ENCODE measurements at places on chromosomes 5 and 9.

- DNase-seq: no peak
Measured at GRCh38 chr9:95438561-95439357, 78.0 kb downstream of the PTCH1 start.

DNA sequence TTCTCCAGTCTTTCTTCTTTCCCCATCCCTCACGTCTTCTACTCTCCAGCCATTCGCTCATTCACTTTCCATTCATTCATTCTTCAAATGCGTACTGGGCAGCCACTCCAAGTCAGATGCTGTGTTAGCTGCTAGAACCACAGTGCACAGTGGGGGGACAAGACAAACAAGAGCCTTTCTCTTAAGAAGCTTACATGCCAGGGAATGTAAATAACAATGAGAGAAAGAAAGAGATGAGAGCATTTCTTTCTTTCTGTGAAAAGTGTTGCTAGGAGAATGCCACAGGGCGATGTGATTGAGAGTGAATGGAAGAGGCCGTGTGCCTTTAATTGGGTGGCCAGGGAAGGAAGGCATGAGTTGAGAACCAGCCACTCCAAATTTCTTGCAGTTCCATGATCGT is 46.3 kb upstream of the SMIM23 start:
- no peak for DNase-seq

GRCh38 chr9:133794016-133794760 is 56.0 kb upstream of the SARDH start:
- DNase-seq: no peak

- no peak for DNase-seq
Measured at GRCh38 chr9:7560669-7561305, 238.8 kb downstream of the DMAC1 start.

GRCh38 chr5:66828548-66829357 is 232.6 kb downstream of the MAST4 start:
- DNase-seq: no peak

GRCh38 chr5:174188295-174188694 is 142.8 kb downstream of the NSG2 start:
- DNase-seq: no peak

DNA sequence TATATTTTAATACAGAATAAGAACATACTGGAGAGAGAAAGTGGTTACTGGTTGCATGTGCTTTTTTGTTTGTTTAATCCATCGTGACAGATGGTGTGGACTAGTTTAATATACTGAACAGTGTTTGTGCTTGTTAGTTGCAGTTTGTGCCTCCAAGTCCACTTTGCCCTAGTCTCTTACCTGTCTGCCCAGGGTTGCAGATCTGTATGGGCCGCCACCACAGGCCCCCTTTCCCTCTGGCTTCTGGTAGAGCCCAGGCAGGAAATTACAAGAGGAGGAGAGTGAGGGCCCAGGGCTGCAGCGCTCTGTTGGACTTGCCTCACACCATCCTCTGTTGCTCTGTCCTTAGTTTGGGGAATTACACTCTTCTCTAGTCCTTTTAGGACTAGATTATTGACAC is 166.4 kb downstream of the KDM4C start:
- DNase-seq: no peak

DNA sequence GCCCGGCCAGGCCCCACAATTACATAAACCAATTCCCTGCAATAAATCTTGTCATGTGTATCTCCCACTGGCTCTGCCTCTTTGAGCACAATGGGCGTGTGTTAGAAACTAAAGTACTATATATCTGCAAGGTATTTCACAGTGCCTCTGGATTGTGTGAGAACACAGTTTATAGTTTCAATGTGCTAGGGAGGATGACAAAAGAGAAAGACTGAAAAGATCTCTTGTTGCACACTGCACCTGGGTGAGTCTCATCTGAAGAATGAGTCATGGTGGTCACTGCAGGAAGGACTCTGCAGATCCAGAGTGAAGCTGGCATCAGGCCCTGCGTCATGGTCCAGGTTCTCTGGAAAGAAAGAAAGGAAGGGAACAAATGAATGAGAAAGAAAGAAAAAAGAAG is 20.7 kb upstream of the CTSV start:
- no peak for DNase-seq

DNA sequence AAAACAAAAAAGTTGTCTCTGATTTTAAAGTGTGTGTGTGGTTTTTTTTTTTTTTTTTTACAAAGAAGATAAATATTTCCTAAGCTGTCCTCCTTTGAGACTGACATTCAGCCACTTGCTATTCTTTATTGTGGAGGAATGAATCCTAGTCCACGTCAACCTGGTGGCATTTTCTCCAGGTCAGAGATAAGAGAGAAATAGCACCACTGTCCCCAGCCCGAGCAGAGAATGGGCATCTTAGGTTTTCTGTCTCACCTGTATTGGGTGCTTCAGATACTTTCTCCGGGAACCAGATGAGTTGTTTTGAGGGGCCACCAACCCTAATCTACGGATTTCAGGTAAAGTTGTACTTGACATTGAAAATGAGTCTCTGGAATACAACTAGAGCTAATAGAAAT is 1.4 kb downstream of the ITGA2 start:
- DNase-seq: no peak

- DNase-seq: no peak
Measured at GRCh38 chr9:133852431-133852830, 114.3 kb upstream of the SARDH start.

- DNase-seq: no peak
Measured at GRCh38 chr5:133870661-133871060, 97.8 kb downstream of the C5orf15 start.

DNA sequence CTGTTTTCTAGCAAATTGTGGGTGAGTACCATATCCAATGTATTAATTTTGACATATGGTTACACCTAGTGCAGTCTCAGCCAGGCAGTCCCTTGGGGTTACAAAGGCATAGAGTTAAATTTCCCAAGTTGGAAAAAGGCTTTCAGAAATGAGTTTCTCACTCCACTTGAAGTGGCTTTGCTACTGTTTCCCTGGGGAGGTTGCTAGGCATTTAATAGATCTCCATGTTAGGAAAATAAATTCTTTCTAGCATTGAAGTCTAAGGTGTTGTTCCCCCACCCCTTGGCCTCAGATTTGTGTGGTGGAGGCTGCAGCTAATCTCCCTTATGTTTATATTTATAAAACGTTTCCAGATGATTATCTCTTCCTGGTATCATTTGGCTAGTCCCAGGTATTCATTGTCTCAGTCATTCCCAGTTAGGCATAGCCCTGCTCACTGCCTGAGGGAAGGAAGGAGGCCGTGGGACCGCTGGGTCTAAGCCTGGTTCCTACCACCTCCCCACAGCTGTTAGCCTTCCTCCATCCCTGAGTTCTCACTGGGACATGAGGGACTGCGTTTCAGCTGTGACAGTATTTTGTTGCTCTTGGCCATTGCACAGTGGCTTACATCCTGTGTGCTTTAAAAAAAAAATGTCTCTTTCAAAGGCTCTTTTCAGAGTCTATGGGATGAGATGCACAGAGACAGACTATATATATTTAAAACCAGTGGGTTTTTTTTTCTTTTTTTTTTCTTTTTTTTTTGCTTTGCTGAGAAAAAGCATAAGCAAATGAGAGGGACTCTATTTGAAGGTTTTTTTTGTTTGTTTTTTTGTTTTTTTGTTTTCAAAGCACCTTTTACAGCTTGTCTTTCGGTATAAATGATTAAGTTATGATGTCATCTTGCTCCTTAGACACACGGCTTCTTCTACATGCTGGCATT is 121.5 kb downstream of the MAST4 start:
- DNase-seq: no peak

- no peak for DNase-seq
Measured at GRCh38 chr5:95406426-95407090, 15.4 kb downstream of the FAM81B start.

- DNase-seq: no peak
Measured at GRCh38 chr5:104265531-104266140, 703.0 kb upstream of the NUDT12 start.

- no peak for DNase-seq
Measured at GRCh38 chr5:74655716-74656115, 15.2 kb upstream of the ENC1 start.

All from HTR-8/SVneo (cell line).